GM12864 (cell line): ENCODE measurements at places on chromosomes 16 and 17.

- no peak for DNase-seq
These were observed 336.9 kb downstream of the SOX9 start for GRCh38 chr17:72457712-72458111.

GRCh38 chr16:86653285-86654006, 75.1 kb downstream of the FOXL1 start:
- no peak for DNase-seq

DNA sequence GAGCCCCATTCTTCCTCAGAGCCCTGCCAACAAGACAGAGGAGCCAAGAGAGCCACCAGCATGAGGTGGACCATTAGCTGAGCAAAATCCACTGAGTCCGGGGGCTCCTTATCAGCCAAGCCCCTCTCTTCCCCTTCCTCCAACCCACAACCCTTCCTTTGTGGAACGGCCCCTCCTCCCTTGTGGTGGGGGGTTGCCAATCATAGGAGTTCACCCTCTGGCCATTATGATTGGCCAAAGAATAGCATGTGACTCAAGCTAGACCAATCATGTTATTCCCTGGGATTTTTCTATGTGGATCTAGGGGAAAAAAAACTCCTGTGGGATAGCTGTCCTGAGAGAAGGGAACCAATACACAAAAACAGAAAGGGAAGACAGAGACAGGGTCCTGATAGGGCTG, 120.5 kb downstream of the C16orf95 start:
- no peak for DNase-seq

DNA sequence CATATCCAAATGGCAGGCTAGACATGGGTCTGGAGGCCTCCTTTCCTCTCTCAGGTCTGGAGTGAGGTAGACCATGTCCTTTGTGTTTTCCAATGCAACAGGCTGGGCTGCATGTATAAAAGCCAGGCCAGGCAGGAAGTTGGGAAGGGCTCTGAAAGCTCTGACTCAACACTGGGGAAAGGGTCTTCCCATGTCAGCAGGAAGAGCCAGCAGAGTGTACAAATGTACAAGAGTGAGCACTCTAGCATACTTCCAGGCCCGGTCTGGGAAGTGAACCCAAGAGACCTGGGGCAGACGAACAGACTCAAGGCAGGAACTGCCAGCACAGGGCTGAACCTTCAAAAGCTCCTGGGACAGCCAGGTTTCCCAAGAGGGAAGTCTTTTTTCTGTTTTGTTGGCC, 7.0 kb downstream of the ATPAF2 start:
- no peak for DNase-seq

DNA sequence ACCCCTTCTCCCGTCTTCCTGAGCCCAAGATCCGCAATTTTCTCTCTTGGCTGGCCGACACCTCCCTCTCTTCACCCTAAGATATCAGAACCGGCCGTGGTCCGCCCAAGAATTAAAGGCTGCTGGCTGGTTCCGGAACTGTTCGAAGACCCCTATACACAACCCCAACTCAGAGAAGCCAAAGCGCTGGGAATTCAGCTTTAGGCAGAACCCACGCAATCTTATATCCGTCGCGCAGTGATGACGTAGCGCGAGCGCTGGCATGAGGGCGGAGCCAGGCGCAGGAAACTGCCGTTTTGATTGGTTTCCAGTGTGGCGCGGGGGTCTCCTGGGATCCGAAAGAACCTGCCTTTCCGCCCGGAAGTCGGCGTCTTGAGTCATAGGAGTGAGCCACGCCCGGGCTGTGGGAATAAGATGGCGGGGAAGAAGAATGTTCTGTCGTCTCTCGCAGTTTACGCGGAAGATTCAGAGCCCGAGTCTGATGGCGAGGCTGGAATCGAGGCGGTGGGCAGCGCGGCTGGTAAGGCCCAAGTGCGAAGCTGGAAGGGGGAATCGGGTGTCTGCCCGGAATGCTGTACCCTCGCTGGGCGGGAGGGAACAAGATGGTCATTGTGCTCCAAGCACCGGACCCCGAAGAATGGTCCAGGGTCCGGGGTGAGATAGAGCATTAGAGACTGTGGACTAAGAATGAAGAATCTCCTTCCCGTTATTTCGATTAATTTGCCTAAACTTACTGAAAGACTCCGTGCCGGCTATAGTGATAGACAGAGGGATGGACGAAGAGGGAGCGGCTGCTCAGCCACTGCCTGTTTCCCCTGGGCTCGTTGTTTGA, at the start of the genes RECQL5 and SAP30BP:
TSS of gene RECQL5 (minus strand) at position 196 of the 832 bp plus-strand sequence. CDS start 597 bp downstream, outside the sequence.
TSS of gene SAP30BP (plus strand) at position 380 of the 832 bp plus-strand sequence. CDS start at position 415, 35 bp downstream.
- peak; percentile 96 for DNase-seq

DNA sequence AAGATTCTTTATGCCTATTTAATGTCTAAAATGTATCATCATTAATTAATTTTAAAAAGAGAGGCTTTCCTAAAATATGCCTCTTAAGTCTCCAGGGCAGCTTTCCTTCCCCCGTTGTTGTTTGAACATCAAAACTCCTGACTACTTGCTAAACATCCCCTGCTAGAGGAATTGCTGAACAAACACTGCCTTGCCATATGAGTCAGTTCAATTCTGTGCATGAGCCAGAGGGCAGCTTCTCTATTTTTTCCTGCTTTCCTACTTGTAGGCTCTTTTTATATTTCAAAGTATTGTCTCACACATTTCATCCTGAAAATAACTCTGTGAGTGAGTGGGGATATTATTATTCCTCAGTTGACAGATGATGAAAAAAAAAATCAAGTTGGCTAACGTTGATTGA, 143.4 kb downstream of the HS3ST4 start:
- DNase-seq, result no peak

GRCh38 chr16:13630374-13630773, 289.6 kb upstream of the ERCC4 start:
- no peak for DNase-seq
